ENCODE measurements at places on chromosomes 2 and 18.
A peak's percentile ranks its signal among the peaks of the same experiment; 100 is the strongest.

- no peak for DNase-seq
These were observed 79.2 kb upstream of the IL1R2 start for GRCh38 chr2:101912545-101912944.

GRCh38 chr2:105252271-105252670, 10.7 kb downstream of the GPR45 start:
- DNase-seq = no peak

- no peak for DNase-seq
These were observed 205.5 kb upstream of the SP5 start for GRCh38 chr2:170509452-170510193.

DNA sequence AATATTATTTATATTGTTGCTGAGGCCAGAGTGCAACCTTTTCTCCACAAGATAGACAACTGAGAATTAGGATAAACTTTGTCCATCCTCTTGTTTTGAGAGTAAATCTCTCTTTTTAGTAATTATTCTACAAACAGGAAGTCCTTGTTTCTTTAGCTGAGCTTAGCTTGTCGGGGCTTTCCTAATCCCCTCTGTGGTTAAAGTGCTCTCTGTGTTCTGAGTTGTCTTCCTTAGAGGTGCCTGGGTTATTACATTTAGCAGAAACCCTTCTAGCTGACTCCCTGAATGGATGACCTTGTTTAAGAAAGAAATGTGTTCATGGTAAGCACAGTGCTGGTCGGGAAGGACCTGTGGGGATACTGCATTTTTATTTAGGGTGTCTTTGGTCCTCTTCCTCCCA, 12.7 kb downstream of the USP39 start:
- DNase-seq = peak; percentile 14

- DNase-seq = peak; percentile 52
These were observed 33.9 kb downstream of the RAB31 start for GRCh38 chr18:9741793-9742523.

DNA sequence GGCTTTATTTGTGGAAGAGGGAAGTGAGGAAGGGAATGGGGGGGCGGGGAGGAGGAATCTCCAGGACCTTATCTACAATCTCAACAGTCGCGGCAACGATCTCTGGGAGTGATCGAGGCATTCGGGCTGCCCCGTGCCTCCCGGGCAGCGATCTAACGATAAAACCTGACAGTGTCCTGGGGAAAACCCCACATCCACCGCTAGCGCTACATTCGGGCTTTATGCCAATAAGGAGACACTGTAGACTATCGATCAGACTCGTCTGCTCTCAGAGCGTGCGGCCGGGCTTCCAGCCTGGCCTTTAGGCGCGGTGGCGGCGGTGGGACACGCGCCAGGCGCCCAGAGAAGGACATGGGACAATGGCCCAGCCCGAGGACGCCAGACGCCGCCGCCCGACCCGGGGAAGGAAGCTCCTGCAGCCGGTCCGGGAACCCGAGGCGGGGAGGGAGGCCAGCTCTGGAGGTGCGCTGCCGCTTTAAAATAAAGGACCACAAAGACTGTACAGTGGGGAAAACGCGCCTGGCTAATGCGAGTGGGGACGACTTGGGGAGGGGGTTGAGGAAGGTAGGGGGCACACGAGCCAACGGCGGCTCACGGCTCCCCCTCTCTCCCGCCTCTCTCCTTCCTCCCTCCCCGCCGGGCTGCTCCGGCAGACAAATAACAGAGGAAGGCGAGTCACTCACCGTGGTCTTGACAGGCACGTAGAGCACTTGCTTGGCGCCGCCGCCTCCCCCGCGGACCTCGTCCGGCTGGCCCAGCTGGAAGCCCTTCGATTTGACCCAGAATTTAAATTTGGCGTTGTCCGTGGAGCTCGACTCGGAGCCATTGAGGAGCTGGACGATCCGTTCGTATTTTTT, 2.2 kb downstream of the NOL4 start:
- DNase-seq = peak; percentile 6

DNA sequence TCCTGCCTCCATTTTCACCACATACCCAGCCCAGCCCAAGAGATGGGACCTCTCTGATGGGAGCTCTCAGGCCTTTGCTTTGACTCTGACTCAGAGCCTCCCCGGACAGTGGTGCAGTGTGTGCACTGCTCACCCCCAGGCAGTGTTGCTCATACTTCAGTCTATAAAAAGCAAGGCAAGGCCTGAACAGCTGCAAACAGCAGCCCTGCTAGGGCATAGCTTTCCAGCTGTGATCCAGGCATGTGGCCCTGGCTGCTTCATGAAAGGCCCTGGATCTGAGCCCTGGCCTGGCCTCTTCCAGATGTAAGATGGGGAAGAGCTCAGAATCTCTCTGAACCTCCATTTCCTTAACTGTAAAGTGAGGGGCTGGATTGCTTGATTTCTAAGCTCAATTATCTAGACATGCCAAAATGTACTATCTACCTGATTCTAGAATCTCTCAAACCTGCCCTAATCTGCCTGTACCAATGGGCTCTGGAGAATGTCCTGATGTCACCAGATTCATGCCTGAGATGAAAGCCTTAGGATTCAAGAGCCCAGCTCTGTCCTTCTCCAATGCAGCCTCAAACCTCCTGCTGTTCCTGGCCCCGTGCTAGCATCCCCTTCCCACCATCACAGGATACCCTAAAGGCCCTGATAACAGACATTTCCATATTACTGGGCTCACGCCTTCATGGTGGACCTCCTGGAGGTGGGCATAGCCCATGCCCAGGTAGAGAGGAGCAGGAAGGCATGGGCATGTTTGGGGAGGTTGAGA, 206.9 kb downstream of the ARL4C start:
- no peak for DNase-seq

All from KBM-7 (cell line).